ENCODE measurements at places on chromosomes 4 and X. TPM values are rescaled to one million over a fixed set of nuclear protein-coding genes. Genes with fewer than 3 reads are reported as not detected.

DNA sequence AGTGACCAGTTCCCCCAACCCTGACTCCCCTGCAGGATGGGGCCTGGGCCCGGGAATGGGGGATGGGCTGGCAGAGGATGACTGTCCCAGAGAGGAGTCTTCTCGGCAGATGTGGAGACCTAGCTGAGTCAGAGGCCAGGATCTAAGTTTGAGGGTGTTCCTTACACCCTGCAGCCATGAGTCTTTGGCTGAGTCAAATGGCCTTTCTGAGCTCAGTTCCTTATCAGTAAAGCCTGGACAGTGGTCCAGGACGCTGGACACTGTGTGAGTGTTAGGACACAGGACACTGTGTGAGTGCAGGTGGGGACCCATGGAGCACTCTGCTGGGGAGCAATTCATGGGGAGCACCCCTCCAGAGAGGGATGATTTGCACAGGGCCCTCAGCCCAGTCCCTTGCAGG lies 5.0 kb downstream of the IL9R start:
- DNase-seq: no peak

DNA sequence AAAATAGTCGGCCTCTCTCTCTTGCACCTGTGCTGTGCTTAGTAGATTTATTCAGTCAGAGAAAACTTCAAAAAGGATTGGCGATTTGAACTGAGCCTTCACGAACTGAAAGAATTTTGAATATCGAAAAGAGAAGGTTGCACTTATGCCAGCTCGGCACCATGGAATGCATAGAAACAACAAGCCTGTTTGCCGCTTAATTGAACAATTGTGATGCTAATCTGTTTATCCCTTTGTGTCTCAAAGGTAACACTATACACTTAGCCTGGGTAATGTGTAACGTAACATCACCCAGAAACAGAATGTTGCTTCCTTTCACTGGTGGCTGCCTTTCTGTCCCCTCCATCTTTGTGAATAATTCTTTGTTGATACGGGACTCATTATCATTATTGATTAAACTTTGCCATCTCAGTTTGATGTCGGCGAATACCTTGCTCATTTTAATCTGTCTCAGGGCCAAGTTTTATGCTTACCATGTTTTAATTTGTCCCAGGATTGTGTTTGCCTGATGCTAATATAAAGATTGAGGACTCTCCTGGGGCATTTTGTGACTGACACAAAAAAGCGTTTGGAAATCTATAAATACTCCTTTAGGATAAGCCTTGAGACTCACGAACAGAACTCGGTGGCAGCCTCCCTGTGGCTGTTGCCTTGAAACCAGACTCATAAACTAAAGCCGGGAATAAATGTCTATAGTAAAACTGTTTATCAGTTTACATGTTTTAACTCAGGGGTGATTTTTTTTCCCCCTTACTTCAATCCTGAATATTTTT lies 400.5 kb downstream of the RAPGEF2 start:
- no peak for DNase-seq

DNA sequence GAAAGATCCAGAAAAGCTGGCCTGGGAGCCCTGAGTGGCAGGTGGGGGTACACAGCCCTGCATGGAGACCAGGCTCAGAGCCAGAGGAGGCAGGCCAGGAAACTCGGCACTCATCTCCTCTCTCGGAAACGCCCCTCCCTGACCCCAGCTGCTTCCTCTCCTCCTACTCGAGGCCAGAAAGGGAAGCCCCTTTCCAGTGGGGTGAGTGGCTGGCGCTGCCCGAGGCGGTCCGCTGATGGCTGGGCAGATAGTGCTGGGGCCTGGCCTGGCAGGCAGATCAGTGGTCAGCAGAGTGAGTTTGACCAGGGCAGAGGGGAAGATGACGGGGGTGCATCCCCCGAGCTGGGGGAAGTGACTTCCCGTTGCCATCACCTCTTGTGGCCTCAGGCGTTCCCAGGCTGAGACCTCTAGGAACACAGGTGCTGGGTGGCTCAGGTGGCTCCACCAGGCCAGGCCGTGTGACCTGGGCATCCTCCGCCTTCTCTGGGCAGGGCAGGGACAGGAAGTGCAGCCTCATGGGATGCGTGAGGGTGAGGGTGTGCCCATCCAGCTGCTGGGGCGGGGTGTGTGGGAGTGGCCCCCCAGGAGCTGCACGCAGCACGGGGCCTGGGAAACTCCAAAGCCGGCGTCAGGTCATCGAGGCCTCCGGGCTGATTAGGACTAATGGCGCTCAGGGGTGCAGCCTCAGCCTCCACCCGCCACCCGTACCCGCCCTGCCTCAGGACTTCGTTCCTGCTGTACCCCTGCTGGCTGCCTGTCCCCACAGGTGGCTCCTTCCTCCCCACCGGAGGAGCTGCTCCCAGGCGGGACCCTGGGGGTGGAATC lies 5.7 kb downstream of the SH3BP2 start:
- DNase-seq: peak; percentile 73

- no peak for DNase-seq
These were observed 89.2 kb upstream of the RAPGEF2 start for GRCh38 chr4:159013692-159014091.

DNA sequence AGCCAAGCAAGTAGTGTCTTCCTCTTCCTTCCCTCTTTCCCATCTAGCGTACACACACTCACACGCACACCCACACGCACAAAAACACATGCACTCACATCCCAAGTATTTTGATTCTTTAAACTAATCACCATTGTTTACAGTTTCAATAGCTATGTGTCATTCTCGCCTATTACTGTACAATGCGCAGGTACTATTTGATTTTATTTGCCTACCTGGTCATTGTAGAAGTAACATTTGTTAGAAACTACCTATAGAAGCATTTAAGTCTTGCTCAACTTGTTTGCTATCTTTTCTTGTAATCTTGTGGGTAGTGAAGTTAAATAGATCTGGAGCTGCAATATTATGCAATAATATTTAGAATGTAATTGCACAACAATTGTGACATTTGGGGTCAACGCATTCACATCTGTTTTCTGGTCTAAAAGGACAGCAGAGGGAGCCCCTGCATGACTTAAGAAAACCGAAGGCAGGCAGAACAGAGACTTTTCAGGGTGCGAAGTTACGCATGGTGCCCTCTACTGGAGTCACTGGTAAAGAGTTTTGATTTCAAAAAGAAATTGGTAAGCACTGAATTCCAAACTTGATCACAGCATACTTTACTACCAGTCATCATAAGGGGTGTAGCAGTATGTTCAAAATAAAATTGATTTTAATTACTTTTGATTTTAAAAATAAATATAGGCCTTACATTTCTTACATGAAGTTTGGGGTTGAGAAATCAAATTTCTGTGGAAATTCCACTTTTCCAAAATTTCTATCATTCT lies 503.3 kb upstream of the FAM241A start:
- DNase-seq: peak; percentile 70

- peak; percentile 1 for DNase-seq
These were observed 28.6 kb downstream of the MAGEB1 start for GRCh38 chrX:30275498-30275897.

UGT8 gene
- 0.28 TPM for polyA plus RNA-seq
